ENCODE measurements at places on chromosomes 4 and X.
A peak's percentile ranks its signal among the peaks of the same experiment; 100 is the strongest.

- DNase-seq = no peak
Observed at GRCh38 chr4:82785611-82786400, 12.8 kb downstream of the SCD5 start.

DNA sequence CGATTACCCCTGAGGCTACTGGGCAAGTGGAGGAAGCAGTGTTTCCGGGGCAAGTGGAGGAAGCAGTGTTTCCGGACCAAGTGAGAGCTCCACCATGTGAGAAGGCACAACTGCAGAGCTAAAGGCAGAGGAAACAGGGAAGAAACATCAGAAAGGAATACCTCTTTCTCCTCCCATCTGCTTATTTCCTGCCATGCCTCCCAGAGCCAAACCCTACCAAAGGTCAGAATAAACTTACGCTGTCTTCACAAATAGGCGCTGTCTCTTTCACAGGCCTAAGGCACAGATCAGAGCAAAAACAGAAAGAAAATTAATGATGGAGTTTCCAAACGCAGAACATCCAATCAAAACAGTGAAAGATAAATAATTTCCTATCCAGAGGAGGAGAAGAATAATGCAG, 153.0 kb downstream of the ATOH1 start:
- DNase-seq = no peak

- DNase-seq = no peak
Observed at GRCh38 chr4:38109370-38109769, 149.2 kb downstream of the PTTG2 start.

DNA sequence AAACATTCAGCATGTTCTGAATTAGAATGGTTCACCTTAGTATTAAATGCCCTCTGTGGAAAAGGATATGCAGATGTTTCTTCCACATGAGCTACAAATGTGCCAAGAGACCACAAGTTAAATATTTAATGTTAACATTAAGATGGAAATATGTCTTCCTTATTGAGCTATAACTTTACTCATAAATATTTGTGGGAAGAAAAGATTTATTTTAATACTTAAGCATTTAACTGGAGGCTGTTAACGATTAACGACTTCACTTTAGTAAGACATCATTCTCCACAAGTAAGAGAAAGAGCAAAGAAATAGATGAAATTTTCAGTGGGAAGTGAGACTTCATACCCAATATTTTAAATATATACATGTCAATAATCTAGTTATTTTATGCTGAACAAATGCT, 1046.0 kb upstream of the GRID2 start:
- DNase-seq = no peak

DNA sequence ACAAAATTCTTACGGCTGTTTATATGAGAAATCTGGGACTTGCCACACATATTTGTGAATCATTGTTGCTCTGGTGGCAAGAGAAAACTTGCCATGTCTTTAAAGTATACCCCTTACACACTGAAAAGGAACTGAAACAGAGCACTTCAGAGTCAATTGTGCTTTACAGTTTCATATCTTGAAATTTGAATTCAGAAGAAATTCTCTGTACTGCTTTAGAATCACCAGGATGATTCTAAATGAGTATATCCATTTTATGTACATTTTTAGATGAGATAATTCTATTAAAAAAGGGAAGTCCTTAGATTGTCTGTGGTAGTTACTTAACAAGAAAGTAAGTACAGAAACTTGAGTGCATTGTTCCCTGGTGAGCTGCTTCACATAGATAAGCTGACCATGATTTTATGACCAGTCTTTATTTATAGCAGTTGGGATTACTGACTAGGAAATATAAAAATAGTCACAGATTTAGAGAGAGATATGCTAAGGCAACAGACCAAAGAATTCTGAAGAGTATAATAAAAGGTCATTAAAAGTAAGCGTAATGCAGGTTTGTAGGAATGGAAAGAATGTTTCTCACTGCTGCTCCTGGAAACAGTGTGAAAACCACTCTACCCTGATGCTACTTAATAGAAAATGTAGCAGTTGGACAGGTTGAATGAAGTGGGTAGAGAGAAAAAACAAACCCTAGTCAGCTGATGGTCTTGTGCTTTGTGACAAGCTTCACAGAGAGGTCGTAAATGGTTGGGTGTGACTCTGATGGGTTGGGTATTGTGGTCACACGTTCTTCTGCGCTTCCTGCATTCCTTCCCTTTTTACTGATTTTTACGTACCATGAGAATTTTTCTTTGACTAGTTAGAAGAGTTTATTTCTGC, 41.0 kb downstream of the FNIP2 start:
- DNase-seq = no peak

GRCh38 chr4:158777423-158778155, 8.8 kb downstream of the FNIP2 start:
- no peak for DNase-seq

- no peak for DNase-seq
Observed at GRCh38 chrX:116607776-116608175, 145.0 kb upstream of the CT83 start.

DNA sequence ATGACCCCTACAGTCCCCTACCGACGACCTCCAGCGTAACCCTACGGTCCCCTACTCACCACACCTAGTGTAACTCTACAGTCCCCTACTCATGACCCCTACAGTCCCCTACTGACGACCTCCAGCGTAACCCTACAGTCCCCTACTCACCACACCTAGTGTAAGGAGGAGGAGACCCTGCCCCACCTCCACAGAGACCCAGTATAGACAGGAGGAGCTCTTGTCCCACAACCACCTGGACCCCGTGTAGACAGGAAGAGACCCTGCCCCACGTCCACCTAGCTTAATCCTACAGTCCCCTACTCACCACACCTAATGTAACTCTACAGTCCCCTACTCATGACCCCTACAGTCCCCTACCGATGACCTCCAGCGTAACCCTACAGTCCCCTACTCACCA, 26.9 kb downstream of the CSF2RA start:
- no peak for DNase-seq

DNA sequence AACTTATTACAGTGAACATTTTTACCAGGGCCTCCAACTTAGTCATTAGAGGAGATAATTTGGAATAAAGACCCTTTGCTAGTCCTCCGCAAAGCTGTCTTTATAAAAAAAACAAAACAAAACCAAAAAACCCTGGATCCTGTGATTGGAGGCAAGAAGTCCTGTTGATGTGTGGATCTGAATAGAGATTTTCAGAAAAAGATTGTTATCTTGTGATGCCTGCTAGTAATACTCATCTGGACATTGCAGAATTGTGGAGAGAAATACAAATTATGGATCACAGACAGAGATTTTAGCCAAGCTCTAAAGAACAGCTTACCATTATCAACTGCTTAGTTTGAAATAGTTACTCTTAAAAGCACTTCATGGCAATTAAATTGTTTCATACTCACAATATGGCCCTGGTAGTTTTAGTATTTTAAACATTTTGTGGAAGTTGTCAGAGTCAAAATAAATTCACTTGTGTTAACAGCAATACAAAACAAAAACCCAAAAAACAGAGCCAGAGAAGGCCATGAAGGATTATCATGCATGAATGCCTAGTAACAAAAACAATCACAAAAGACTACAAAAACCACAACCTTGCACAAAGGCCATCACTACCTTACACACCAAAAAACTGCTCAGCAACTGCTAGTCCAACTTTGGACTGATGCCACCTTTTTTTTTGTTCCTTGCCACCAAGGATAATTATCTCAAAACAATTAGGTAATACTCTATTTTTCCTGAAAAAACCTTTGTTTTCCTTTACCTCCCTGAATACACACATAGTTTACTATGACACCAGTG, 514.5 kb upstream of the SLIT2 start:
- no peak for DNase-seq

DNA sequence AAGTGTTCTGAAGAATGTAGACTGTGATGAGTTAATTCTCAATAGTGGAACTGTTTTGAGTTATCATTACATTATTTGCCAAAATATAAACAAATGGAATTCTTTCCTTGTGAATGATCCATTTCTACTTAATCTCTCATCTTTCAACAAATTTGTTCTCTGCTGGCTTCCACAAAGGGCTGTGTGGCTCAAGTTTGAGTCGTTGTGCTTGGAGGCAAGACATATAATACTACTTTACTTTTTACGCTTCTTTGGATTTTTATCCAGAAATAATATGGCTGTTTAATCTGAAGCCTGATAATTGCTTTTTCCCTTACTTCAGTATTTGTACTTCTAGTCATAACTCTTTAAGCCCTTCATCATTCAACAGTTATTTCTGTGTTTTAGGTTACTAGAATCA, 169.5 kb downstream of the ARHGAP10 start:
- DNase-seq = no peak

DNA sequence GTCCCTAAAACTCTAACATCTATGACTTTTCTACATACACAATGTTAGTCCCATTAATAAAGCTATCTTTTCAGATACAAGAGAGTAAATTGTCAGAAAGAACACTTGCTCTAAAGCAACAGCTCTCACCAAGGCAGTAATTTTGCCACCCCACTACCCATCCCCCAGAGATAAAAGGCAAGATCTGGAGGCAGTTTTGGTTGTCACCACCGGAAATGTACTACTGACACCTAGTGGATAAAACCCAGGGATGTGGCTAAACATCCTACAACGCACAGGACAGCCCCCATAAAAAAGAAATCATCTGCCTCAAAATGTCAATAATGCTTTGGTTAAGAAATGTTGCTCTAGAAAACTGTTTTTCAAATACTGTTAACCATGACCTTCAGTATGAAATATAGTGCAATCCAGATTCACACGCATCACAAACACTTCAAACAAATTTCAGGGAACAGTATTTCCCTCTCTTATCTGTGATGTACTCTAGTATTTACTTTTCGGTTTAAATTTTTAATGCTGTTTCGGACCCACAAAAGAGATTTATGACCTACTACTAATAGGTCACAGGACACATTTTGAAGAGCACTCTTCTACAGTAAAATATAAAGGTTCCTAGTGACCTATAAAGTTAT, 5.1 kb downstream of the FBXL5 start:
- peak; percentile 45 for DNase-seq

- DNase-seq = peak; percentile 53
Observed at GRCh38 chrX:154411981-154412340, 622 bp downstream of the TAFAZZIN start.

- DNase-seq = no peak
Observed at GRCh38 chrX:136652822-136653723, 5.1 kb downstream of the CD40LG start.

DNA sequence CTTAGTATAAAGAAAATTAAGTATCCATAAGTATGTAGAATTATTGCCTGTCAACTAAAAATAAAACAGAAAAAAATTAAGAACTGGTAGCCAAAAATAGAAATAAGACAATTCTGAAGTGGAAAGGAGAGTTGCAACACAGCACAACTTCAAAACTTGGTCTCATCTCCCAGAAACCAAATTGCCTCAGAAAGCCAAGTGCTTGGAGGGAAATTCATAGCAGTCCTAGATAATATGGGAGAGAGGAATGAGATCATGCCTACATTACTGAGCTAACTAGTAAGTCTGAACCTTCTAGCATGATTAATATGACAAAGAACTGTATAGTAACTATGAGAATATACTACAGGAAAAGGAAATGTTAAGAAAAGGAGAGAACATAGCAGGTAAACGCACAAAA, 256.5 kb downstream of the LDB2 start:
- DNase-seq = no peak

- DNase-seq = no peak
Observed at GRCh38 chr4:100314057-100314456, 123.8 kb upstream of the DDIT4L start.

GRCh38 chrX:119622356-119623232, 16.4 kb upstream of the NKRF start:
- DNase-seq = no peak
